ENCODE measurements at places on chromosomes 5 and 9. TPM values are rescaled to one million over a fixed set of nuclear protein-coding genes. Genes with fewer than 3 reads are reported as not detected.
A peak's percentile ranks its signal among the peaks of the same experiment; 100 is the strongest.

DNA sequence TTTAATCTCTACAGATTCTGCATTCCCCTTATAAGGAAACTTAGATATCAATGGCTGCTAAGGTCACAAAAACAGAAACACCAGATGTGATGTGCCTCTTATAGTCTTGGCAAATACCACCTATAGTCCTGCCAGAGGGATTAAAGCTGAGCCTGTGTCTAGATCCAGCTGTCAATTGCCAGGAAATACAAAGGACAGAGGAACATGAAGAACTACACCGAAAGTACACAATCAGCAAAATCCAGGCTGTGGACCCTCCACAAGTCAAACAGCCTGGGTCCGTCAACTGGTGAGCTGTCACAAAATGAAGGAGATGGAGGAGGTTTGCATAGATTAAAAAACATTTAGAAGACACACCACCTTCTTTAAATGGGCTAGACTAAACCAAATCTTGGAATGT is 85.4 kb downstream of the KLF4 start:
- DNase-seq, result peak; percentile 43
- H3K4me1 ChIP-seq, result peaks cover 14% of the 10 kb centered on the region
- H3K27ac ChIP-seq, result no peak overlapping the region
- no peaks in the 10 kb centered on the region for H3K27me3 ChIP-seq
- H3K36me3 ChIP-seq, result no peaks in the 10 kb centered on the region

GRCh38 chr5:54301849-54302248 is 8.5 kb downstream of the ARL15 start:
- no peak overlapping the region for H3K4me3 ChIP-seq
- peaks cover 14% of the 10 kb centered on the region for H3K4me1 ChIP-seq
- no peaks in the 10 kb centered on the region for H3K27me3 ChIP-seq

DNA sequence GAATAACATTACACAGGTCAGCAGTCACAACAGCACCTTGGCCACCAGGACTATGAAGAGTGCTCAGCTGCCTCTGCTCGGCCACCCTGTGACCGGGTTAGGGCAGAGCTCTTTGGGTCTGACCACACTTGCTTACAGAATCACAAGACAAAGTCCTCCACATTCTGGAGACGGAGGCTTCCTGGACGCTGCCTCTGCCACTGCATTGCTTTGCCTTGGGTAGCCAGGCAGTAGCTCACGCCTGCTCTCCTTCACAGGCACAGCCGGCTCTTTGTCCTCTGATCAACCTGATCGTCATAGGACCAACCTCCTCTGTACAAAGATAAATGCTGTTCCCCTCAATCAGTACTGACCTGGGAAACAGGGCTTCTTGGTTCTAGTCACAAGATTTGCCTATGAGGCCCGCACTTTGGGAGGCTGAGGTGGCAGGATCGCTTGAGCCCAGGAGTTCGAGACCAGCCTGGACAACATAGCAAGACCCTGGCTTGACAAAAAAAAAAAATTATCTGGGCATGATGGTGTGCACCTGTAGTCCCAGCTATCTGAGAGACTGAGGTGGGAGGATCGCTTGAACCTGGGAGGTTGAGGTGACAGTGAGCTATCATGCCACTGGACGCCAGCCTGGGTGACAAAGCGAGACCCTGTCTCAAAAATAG is 128.4 kb upstream of the IER5L start:
- H3K27me3 ChIP-seq, result peaks cover 3% of the 10 kb centered on the region
- no peak overlapping the region for H3K4me3 ChIP-seq
- H3K27ac ChIP-seq, result no peak overlapping the region
- H3K36me3 ChIP-seq, result no peaks in the 10 kb centered on the region

Gene PCDH12
- total RNA-seq, result 0.25 TPM

DNA sequence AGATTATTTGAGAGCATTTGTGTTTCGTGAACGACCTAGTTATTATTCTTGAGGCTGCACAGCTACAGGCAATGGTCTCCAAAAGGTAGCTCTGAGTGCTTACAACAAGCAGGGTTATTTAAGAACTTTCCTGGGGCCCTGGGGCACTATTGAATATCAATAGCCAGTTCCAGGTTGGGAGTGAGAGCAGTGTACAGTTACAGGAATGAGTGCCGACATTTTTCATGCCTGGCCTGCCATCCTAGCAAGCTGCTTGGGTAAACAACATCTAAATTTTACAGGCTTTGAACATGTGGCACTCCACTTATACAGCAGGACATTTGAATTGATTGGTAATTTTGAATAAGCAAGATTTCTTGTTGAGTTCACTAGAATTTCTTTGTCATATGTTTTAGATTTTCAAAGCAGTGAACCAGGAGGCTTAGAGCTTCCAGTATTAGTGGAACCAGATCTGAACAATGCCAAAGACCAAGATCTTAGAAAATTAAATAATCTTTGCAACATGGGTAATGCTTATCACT is 171.9 kb upstream of the GDNF start:
- peaks cover 11% of the 10 kb centered on the region for H3K4me1 ChIP-seq
- no peak overlapping the region for H3K4me3 ChIP-seq
- no peak for DNase-seq
- H3K27me3 ChIP-seq, result no peaks in the 10 kb centered on the region

DNA sequence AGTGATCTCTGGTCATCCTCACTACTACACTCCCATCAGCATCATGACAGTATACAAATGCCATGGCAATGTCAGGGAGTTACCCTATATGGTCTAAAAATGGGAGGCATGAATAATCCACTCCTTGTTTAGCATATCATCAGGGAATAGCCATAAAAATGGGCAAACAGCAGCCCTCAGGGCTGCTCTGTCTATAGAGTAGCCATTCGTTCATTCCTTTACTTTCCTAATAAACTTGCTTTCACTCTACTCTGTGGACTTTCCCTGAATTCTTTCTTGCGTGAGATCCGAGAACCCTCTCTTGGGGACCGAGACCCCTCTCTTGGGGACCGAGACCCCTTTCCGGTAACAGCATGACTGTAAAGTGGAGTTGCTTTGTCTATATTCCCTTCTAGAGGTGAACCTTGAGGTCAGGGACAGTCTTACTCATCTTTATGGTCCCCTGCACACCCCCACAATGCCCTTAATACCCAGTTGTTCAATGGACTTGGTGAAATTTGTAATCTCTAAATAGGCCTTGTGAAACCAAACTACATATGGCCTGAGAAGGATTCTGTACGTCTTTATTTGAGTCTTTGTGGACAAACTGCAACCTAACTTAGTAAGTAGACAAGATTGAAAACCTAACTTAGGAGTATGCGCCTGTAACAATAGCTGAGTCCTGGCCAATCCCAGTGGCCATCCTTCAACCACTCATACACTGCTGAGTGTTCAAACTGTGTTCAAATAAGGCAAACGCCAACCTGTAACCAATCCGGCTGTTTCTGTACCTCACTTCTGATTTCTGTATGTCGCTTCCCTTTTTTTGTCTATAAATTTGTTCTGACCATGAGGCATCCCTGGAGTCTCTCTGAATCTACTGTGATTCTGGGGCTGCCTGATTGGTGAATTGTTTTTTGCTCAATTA is 32.3 kb upstream of the UBTD2 start:
- H3K4me3 ChIP-seq, result no peak overlapping the region
- H3K4me1 ChIP-seq, result peaks cover 3% of the 10 kb centered on the region
- no peak overlapping the region for H3K27ac ChIP-seq
- no peaks in the 10 kb centered on the region for H3K27me3 ChIP-seq
- H3K36me3 ChIP-seq, result no peaks in the 10 kb centered on the region
- DNase-seq, result no peak

DNA sequence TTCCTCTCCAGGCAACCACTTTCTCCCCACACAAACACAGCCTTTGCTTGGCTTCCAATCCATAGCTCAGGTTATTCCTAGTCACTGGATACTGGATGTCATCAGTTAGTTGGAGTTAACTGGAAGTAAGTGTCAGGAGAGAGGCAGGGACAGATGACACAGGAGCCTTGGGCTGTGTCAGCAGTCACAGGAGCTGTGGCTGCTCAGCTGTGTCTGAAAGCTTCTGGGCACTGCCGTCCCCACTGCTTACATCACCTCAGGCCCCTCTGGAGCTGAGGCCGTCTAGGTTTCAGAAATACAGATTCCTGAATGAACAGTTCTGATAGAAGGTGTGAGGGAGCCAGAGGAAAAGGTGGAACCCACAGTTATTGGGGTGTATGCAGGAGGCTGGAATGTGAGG is 17.3 kb upstream of the FAM240B start:
- H3K36me3 ChIP-seq, result no peaks in the 10 kb centered on the region
- no peaks in the 10 kb centered on the region for H3K4me1 ChIP-seq
- DNase-seq, result peak; percentile 19
- no peak overlapping the region for H3K27ac ChIP-seq
- no peak overlapping the region for H3K4me3 ChIP-seq
- H3K27me3 ChIP-seq, result no peaks in the 10 kb centered on the region

- H3K36me3 ChIP-seq, result no peaks in the 10 kb centered on the region
- H3K4me3 ChIP-seq, result no peak overlapping the region
- H3K27ac ChIP-seq, result no peak overlapping the region
- H3K27me3 ChIP-seq, result no peaks in the 10 kb centered on the region
- DNase-seq, result no peak
Measured at GRCh38 chr5:141729387-141730006, 47.5 kb upstream of the ARAP3 start.

GRCh38 chr9:77305622-77306400 is 128.5 kb downstream of the VPS13A start:
- H3K27me3 ChIP-seq, result no peaks in the 10 kb centered on the region
- H3K4me1 ChIP-seq, result no peaks in the 10 kb centered on the region
- DNase-seq, result no peak
- no peaks in the 10 kb centered on the region for H3K36me3 ChIP-seq
- no peak overlapping the region for H3K27ac ChIP-seq

GRCh38 chr5:34459908-34460307 is 196.2 kb upstream of the RAI14 start:
- no peak overlapping the region for H3K4me3 ChIP-seq
- no peak overlapping the region for H3K27ac ChIP-seq
- no peak for DNase-seq
- H3K27me3 ChIP-seq, result no peaks in the 10 kb centered on the region
- H3K36me3 ChIP-seq, result no peaks in the 10 kb centered on the region

Gene GRXCR2
- not detected for total RNA-seq

DNA sequence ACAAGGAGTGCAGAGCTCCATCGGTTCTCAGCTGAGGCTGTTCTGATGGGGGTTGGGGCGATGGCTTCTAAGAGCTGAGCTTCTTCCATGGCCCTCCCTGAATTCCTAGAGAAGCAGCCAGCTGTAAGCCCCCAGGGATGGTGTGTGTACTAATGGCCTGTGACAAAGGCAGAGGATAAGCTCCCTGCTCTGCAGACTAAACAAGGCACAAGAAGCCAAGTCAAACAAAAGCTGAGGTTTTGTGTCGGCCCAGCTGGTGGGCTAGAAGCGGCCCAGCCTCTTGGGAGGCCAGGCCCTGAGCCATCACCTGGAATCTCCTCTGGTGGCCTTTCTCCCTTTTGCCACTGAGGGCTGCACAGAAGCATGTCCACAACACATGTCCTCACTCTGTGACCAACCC is 75.0 kb upstream of the XPA start:
- H3K36me3 ChIP-seq, result no peaks in the 10 kb centered on the region
- DNase-seq, result peak; percentile 47
- no peak overlapping the region for H3K27ac ChIP-seq

DNA sequence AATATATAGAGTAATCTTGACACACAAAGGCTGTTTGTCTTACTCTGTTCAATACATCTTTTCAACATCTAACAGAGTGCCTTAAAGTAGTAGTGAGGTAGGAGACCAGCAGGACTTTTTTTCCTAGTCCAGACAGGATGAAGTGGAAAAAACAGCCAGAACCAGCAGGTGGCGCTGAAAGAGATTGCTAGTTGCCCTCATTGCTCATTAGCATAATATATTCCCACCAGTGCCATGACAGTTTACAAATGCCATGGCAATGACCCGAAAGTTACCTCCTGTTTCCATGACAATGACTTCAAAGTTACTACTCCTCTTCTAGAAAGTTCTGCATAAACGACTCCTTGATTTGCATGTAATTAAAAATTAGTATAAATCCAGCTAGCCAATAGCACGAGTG is 387.4 kb downstream of the ACTL7B start:
- H3K4me1 ChIP-seq, result no peaks in the 10 kb centered on the region
- no peak overlapping the region for H3K4me3 ChIP-seq
- H3K36me3 ChIP-seq, result no peaks in the 10 kb centered on the region
- no peak overlapping the region for H3K27ac ChIP-seq
- peak; percentile 74 for DNase-seq

Gene HARS2
- 27.1 TPM for total RNA-seq

GRCh38 chr9:121725008-121725775 is 73.8 kb downstream of the DAB2IP start:
- no peak overlapping the region for H3K4me3 ChIP-seq
- no peaks in the 10 kb centered on the region for H3K36me3 ChIP-seq
- peaks cover 28% of the 10 kb centered on the region for H3K4me1 ChIP-seq

DNA sequence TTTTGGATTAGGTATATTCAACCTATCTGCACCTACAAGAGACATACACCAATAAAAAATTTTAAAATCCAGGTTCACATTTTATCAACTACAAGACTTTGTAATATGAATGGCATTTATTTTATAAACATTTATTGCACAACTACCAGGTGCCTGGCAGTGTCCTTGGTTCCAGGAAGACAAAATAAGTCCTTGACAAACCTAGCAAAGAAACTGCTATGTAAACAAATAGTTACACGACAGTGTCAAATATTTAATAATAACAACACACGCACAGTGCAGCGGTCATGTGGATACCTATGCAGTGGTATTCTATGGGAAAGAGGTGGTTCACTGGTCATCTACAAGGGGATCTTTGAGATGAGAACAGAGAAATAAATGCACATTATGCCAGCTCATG is 120.7 kb downstream of the MYO10 start:
- H3K4me3 ChIP-seq, result no peak overlapping the region
- H3K27ac ChIP-seq, result no peak overlapping the region
- H3K27me3 ChIP-seq, result no peaks in the 10 kb centered on the region
- H3K36me3 ChIP-seq, result no peaks in the 10 kb centered on the region
- H3K4me1 ChIP-seq, result no peaks in the 10 kb centered on the region
- no peak for DNase-seq

Gene CXCL14
- not detected for total RNA-seq

Gene ZNF883
- not detected for total RNA-seq

DNA sequence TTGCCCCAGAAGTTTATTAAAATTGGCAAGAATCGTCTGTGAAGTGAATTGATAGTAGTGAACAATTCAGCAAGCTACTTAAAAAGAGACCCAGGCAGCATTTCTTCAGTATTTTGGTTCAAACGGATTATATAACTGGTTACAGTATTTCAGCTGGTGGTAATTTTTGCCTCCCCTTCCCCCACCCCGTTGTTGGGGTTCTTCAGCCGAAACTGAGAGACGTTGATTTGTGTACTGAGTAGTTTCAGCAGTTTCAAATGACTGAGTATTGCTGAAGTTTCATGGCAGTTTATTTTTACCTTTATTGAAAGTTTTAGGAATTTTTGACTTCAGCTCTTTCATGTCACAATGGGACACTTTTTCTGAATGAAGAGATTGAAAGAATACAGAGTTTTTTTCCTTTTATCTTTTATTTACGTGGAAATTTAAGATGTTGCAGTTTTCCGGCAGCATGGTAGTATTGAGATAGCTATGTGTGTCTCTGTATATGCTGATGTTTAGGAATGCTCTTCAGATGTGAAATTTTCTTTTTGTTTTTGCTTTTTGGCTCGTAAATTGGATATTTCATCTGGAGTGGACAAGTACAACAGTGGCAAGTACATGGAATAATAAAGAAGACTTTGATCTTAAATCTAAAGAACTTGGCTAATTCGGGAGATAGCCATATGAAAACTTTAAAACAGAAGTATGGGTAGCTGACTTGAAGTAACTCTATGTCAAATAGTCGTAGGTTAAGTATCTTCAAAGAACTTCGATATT is 1.9 kb downstream of the GPBP1 start:
- peaks cover 12% of the 10 kb centered on the region for H3K4me1 ChIP-seq
- H3K27me3 ChIP-seq, result no peaks in the 10 kb centered on the region
- H3K4me3 ChIP-seq, result peak overlapping the region; percentile 82
- H3K36me3 ChIP-seq, result peaks cover 40% of the 10 kb centered on the region

All from SJCRH30 (cell line).